ENCODE measurements at places on chromosomes 13 and 19. TPM values are rescaled to one million over a fixed set of nuclear protein-coding genes. Genes with fewer than 3 reads are reported as not detected.

DNA sequence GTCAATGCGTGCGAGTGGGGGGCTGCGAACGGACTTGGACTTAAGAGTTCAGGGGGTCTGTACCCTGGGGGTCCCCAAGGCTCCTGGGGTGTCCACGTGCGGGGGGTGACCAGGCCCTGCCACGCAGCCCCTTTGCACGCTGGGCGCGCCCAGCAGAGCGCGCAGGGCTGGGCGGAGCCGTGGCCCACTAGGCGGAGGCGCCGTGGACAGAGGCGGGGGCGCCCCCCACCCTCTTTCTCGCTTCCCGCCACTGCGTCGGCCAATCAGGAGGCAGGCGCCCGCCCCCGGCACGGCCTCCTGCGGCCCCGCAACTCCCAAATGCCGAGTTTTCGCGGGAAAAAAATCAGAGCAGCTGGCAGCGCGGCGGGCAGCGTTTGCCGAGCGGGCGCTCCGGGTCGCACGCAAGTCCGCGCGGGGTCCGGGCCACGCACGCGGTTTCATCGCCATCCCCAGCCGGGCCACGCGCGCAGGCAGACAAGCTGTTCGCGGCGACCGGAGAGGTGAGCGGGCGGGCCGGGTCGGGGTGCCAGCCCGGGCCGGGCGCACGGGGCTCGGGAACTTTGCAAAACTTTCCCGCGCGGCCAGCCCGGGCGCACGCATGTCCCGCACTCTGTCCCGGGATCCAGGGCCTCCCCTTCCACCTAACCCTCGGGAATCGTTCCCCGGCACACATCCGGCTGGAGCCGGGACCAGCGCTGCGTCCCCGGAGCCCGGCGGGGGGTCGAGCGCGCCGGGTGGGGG, at the start of gene UHRF1:
UHRF1 (plus strand) TSS at position 346 of the 741 bp plus-strand sequence. CDS start 1,385 bp downstream, outside the sequence.
- DNase-seq, result peak; percentile 76

DNA sequence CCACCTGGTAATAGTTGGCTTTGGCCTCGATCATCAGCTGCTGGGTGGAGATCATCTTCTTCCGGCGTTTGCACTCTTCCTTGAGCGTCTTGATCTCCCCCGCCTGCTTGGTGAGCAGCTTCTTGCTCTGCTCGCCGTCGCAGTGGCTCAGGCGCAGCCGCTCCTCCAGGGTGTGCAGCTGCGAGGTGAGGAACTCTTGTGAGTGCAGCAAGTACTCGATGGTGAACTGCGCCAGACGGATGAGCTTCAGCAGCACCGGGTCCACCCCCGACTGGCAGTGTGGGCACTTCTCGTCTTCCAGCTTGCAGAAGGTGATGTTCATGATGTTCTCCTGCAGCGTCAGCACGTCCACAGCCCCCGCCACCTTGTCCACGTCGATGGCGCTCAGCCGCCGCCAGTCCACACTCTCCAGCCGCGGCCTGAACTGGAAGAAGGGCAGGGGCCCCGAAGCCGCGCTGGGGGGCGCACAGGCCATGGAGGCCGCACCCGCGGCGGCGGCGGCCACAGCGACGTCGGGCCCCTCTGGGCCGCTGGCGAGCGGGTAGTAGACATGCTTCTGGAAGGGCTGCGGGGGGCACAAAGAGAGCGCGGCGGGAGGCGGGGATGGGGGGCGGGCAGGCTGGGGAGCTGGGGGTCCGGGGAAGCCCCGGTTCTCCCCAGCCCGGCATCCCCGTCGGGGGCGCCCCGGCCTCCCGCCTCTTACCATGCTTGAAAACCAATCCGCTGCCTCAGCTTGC, 3.0 kb downstream of the DZIP1 start:
- DNase-seq, result peak; percentile 74

DNA sequence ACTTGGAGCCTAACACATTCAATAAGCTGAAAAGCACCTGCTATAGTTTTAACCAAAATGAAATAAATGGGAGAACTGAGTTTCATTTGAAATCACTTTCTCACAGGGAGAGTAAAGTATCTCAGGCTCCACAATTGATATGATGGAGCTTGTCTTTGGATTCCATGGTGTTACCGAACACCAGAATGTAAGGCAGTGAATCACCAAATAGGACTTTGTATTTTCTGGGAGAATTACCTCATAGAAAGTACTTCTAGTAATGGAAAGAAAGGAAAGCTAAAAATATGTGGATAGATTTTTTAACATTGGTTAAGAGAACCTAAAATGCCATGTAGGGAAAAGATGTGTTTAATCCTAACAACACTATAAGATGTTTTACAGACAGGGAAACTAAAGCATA, 123.6 kb downstream of the NALCN start:
- DNase-seq, result no peak

- DNase-seq, result no peak
Measured at GRCh38 chr19:31969016-31969415, 376.4 kb upstream of the ZNF507 start.

LILRB4 gene
- polyA plus RNA-seq, result 1.8 TPM

- no peak for DNase-seq
Measured at GRCh38 chr13:80442609-80443008, 101.7 kb upstream of the SPRY2 start.

DNA sequence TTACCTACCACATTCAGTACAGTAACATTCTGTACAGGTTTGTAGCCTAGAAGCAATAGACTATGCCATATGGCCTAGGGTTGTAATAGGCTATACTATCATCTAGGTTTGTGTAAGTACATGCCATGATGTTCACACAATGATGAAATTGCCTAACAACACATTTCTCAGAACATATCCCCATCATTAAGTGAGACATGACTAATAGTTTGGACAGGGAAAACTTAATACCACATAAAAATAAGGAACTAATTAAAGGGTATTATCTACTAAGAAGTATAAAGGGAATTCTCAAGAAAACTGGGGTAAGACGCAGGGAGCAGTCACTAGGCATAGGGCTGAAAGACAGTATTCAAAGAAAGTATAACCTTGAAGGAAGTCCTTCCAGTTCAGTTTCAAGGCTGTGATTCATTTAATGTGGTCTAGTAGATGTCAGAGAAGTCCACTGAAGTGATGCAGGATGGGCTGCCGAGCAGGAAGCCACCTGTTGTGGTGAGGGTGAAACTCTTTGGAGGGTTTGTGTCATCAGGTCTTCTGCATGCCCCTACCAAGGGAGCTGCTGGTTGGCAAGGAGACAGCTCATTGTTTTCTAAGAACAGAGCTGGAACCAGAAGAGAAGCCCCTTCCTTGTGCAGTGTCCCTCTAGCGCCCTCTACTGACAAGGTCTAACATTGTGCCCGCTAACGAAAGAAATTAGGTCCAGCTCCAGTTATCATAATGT, 122.9 kb downstream of the OLFM4 start:
- DNase-seq, result peak; percentile 58

RNF17 gene
- not detected for polyA plus RNA-seq
